ENCODE measurements at places on chromosomes 5 and 9. TPM values are rescaled to one million over a fixed set of nuclear protein-coding genes. Genes with fewer than 3 reads are reported as not detected.
A peak's percentile ranks its signal among the peaks of the same experiment; 100 is the strongest.

- no peak overlapping the region for H3K4me3 ChIP-seq
- H3K27me3 ChIP-seq: no peaks in the 10 kb centered on the region
- H3K36me3 ChIP-seq: no peaks in the 10 kb centered on the region
- H3K27ac ChIP-seq: no peak overlapping the region
These were observed 215.1 kb downstream of the TSSK1B start for GRCh38 chr5:113219695-113220094.

- no peaks in the 10 kb centered on the region for H3K27me3 ChIP-seq
- H3K36me3 ChIP-seq: no peaks in the 10 kb centered on the region
- DNase-seq: no peak
- H3K4me1 ChIP-seq: peaks cover 46% of the 10 kb centered on the region
- no peak overlapping the region for H3K4me3 ChIP-seq
These were observed 775.6 kb upstream of the ACO1 start for GRCh38 chr9:31608881-31609280.

- H3K27ac ChIP-seq: peak overlapping the region; percentile 91
- peaks cover 2% of the 10 kb centered on the region for H3K36me3 ChIP-seq
- H3K4me1 ChIP-seq: peaks cover 28% of the 10 kb centered on the region
- H3K27me3 ChIP-seq: no peaks in the 10 kb centered on the region
These were observed 182.3 kb upstream of the MAP1B start for GRCh38 chr5:71924980-71925379.

LCN15 gene
- not detected for total RNA-seq

- H3K36me3 ChIP-seq: no peaks in the 10 kb centered on the region
- peak overlapping the region; percentile 36 for H3K4me3 ChIP-seq
These were observed 359.2 kb upstream of the ACTBL2 start for GRCh38 chr5:57841676-57842363.

DNA sequence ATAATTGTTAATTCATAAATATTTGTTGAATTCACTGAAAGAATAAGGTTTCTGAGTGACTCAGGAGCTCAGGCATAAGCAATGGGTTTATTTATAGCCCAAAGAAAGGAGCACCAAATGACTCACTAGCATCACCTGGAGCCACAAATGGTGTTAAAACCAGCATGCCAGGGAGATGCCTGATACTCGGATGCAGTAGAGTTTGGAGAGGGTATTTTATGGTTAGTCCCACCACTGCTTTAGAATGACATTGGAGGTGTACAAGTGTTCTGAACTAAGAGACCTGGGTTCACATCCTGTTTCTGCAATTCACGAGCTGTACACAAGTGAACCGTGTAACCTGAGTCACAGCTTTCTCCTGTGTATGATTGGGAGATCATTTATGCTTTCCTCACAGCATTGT is 25.2 kb downstream of the CCL28 start:
- no peak overlapping the region for H3K4me3 ChIP-seq

GRCh38 chr5:158099571-158100105 is 240.7 kb upstream of the CLINT1 start:
- H3K4me3 ChIP-seq: no peak overlapping the region
- DNase-seq: no peak

GRCh38 chr5:91401175-91401574 is 18.1 kb upstream of the ARRDC3 start:
- H3K36me3 ChIP-seq: no peaks in the 10 kb centered on the region
- H3K27ac ChIP-seq: no peak overlapping the region
- no peak overlapping the region for H3K4me3 ChIP-seq

TXNDC8 gene
- not detected for total RNA-seq

TEK gene
- 1.3 TPM for total RNA-seq

GRCh38 chr5:82396396-82396795 is 118.2 kb upstream of the RPS23 start:
- H3K27ac ChIP-seq: peak overlapping the region; percentile 92
- no peaks in the 10 kb centered on the region for H3K27me3 ChIP-seq
- H3K36me3 ChIP-seq: no peaks in the 10 kb centered on the region
- peaks cover 33% of the 10 kb centered on the region for H3K4me1 ChIP-seq

PCDHB16 gene
- 10.8 TPM for total RNA-seq

C5 gene
- 7.6 TPM for total RNA-seq

FOXD4L6 gene
- not detected for total RNA-seq

NPDC1 gene
- total RNA-seq: 84.4 TPM

DNA sequence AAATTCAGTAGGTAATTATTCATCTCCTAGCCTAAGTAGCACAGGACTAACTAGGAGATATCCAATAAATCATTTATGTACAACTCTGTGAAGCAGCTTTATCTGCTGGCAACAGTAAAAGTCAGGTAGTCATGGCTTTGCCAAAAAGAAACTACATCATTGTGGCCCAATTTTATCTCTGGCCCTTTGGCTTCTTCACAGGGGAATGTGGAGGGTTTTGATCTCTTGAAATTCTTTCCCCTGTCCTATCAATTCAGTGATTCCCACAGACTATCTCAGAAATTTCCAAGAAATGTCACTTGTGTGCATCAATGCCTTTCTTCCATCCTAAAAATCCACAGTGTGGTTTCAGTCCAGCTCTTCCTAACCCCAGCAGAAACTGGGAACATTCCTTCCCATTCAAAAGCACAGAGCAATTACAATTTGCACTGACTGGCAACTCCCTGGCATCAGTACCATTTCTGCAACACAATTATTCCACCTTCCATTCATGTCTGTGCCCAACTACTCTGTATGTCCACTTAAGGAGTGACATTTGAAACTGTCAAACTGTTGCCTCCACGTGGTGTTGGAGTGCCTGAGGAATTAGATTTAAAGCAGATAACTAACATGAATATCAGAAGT is 6.6 kb downstream of the CDC14B start:
- H3K4me3 ChIP-seq: no peak overlapping the region
- DNase-seq: no peak
- no peaks in the 10 kb centered on the region for H3K27me3 ChIP-seq
- no peak overlapping the region for H3K27ac ChIP-seq

GRCh38 chr5:68200288-68200687 is 15.3 kb upstream of the PIK3R1 start:
- DNase-seq: no peak
- no peak overlapping the region for H3K4me3 ChIP-seq
- peaks cover 4% of the 10 kb centered on the region for H3K4me1 ChIP-seq
- H3K27me3 ChIP-seq: peaks cover 18% of the 10 kb centered on the region

- DNase-seq: no peak
- peaks cover 3% of the 10 kb centered on the region for H3K27me3 ChIP-seq
- H3K4me3 ChIP-seq: no peak overlapping the region
- H3K27ac ChIP-seq: no peak overlapping the region
These were observed 13.4 kb upstream of the CPLX2 start for GRCh38 chr5:175857986-175858385.

DNA sequence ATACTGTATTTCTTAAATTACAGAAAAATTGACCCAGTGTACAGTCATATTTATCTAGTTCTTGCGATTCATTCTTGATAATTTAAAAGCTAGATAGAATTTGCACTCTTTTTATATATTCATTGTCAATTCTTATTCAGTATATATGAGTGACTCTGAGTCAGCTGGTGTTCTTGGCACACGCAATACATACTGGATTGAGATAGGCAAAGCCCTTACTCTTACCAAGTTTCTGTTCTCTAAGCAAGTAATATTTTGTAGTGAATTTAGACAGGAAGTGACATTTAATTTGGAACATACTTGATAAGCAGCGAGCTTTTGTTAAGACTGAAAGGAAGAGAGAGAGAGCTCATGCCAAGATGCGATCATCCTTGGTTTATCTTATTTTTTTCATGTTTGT is 57.7 kb downstream of the GPBP1 start:
- no peak overlapping the region for H3K4me3 ChIP-seq
- peaks cover 45% of the 10 kb centered on the region for H3K36me3 ChIP-seq
- H3K4me1 ChIP-seq: no peaks in the 10 kb centered on the region
- no peak overlapping the region for H3K27ac ChIP-seq
- no peaks in the 10 kb centered on the region for H3K27me3 ChIP-seq
- no peak for DNase-seq

DNA sequence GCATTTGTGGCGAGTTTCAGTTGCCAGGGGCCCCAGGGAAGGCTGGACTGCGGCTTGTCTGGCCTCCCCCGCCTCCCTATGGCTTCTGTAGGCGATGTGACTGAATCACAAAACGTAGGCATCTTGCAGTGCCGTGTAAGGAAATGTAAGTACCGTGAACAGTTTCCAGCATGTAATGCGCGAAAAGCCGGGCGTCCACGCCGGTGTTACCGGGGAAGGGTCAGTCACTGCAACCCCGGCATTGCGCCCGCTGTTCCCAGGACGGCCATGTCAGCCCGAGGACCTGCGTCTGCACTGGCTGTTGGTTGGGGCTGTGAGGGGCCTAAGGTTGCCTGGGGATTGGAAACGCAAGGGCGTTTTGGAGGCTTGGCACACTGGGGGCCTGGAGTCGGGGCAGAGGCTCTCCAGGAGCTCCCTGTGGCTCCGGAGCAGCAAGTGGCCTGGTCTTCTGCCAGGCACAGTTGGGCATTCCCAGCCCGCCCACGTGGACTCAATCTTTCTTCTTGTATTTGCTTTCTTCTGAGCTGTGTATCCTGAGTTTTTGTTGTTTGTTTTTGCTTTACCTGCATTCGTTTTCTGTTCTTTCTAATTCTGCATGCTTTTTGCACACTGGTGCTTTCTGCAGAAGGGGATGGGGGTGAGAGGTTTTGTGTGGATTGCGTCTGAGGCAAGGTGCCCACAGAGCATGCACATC is 36.9 kb upstream of the PLEKHG4B start:
- no peak overlapping the region for H3K27ac ChIP-seq
- peak overlapping the region; percentile 51 for H3K4me3 ChIP-seq
- H3K36me3 ChIP-seq: no peaks in the 10 kb centered on the region
- DNase-seq: no peak
- H3K4me1 ChIP-seq: peaks cover 4% of the 10 kb centered on the region

DNA sequence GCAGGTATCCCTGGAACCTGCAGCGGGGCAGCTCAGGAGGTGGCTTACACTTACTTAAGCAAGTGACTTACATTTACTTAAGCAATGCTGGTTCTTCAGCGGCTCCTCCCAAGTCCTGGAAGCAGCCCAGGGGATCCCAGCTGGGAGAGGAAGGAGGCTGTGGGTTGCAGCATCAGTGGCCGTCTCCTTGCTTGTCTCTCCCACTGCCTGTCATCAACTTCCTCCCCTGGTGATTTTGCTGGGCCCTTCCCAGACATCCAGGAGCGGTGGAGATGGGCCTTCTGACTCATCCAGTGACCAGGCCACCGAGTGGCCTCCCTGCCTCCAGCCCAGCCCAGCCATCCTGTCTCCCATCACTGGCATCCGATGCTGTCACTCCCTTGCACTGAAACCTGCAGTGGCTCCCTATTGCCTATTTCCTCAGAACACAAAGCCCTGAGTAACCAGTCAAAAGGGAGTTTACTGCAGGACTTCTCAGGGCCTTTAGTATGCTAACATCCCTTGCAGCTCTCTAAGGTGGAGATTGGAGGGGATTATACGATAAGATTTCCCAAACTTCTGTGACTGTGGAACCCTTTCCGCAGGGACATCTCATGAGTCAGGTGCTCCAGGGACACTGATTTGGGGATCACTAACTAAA is 155.9 kb upstream of the PHYKPL start:
- no peak overlapping the region for H3K4me3 ChIP-seq
- H3K4me1 ChIP-seq: no peaks in the 10 kb centered on the region
- no peak for DNase-seq
- no peak overlapping the region for H3K27ac ChIP-seq
- no peaks in the 10 kb centered on the region for H3K36me3 ChIP-seq

GRCh38 chr9:22913518-22913917 is 466.9 kb downstream of the DMRTA1 start:
- no peak overlapping the region for H3K4me3 ChIP-seq
- no peaks in the 10 kb centered on the region for H3K27me3 ChIP-seq
- no peak for DNase-seq
- H3K36me3 ChIP-seq: no peaks in the 10 kb centered on the region
- H3K4me1 ChIP-seq: no peaks in the 10 kb centered on the region
- H3K27ac ChIP-seq: no peak overlapping the region

MELK gene
- total RNA-seq: 11.0 TPM

DNA sequence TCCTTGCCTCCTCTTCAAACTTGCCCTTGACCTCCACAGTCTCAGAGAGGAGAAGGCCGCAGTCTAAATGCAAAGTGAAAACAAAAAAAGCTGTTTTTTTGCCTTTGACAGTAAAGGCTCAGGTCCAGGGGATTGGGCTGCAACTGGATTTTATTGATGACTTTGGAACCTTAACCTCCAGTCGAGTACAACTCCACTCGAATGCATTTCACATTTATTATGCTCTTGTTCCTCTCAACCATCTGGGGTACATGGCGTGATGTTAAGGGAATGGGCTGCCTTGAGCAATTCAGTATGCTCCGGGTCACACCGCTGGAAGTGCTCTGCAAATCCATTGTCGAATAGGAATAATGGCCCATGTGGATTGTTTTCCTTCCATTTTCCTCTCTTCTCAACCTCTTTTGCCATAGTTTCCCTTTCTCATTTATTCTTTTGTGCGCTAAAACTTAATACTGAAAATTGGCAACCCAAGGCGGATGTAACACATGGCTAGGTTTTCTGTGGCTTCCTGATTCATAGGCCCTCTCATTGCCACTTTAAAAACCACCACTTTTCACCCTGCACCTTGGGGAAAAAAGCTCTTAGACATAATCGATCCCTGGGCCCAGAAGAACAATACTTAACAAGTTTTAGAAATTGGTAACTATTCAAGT is 34.3 kb downstream of the ITK start:
- H3K4me3 ChIP-seq: no peak overlapping the region
- H3K27ac ChIP-seq: no peak overlapping the region
- no peaks in the 10 kb centered on the region for H3K36me3 ChIP-seq
- DNase-seq: no peak
- peaks cover 15% of the 10 kb centered on the region for H3K27me3 ChIP-seq
- no peaks in the 10 kb centered on the region for H3K4me1 ChIP-seq

DNA sequence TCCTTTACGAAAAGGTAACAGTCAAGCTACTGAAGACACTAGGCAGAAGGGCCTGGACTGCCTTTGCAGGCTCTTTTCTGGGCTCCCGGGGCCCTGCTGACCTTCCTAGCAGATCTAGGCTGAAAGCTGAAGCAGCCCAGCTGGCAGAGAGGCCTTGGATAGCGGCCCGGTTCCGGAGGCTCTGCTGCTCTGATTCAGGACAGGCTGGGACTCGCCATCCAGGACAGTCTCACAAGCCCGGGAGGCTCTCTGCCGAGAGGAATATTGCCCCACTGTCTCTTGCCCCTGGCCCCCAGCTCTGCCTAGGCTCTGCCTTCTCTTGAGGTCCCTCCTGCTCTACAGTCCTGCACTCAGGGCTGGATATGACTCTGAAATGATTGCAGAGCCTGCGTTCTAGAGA is 67.8 kb downstream of the PSD2 start:
- peaks cover 48% of the 10 kb centered on the region for H3K27me3 ChIP-seq
- no peaks in the 10 kb centered on the region for H3K4me1 ChIP-seq
- H3K36me3 ChIP-seq: no peaks in the 10 kb centered on the region
- H3K27ac ChIP-seq: no peak overlapping the region
- H3K4me3 ChIP-seq: no peak overlapping the region
- no peak for DNase-seq

DNA sequence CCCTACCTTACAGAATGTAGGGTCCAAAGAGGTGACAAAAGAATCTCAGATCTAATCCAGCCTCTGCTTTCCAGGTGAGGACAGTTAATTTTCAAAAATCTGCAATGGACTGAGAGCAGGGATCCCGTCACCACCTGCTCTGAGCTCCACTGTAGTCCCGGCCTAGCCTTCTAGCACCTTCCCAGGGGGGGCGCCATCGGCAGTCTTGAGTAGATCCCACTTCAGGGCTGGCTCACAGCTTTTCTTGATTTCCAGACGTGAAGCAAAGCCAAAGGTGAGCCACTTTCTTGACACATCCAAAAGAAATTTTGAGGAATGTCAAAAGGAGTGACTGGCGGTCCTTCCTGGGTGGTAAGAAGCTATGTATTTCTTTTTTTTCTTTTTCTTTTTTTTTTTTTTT is 114.1 kb downstream of the SYK start:
- no peaks in the 10 kb centered on the region for H3K36me3 ChIP-seq
- no peak overlapping the region for H3K27ac ChIP-seq
- no peak overlapping the region for H3K4me3 ChIP-seq
- no peak for DNase-seq

All from osteocyte (in vitro differentiated cells).